Thymus (tissue), 14 donors: ENCODE measurements at places on chromosomes 1 and 21. TPM values are rescaled to one million over a fixed set of nuclear protein-coding genes. Genes with fewer than 3 reads are reported as not detected.

The ZMPSTE24 gene
- 23.7 TPM for polyA plus RNA-seq

The FCRLA gene
- 11.5 TPM for polyA plus RNA-seq

The AMIGO1 gene
- polyA plus RNA-seq, result 2.3 TPM

The YRDC gene
- 13.3 TPM for polyA plus RNA-seq

The GFI1 gene
- polyA plus RNA-seq, result 12.6 TPM

The ERO1B gene
- 14.2 TPM for polyA plus RNA-seq

The HMGCS2 gene
- 3.9 TPM for polyA plus RNA-seq

The RASAL2 gene
- polyA plus RNA-seq, result 1.9 TPM

The ZC3H12A gene
- 11.7 TPM for polyA plus RNA-seq

The RIPPLY3 gene
- 0.16 TPM for polyA plus RNA-seq

The CD34 gene
- 14.5 TPM for polyA plus RNA-seq

The CHODL gene
- 0.66 TPM for polyA plus RNA-seq

The MMEL1 gene
- polyA plus RNA-seq, result 1.8 TPM

The DEGS1 gene
- 64.1 TPM for polyA plus RNA-seq

The SLC39A1 gene
- polyA plus RNA-seq, result 44.9 TPM

The THEM5 gene
- polyA plus RNA-seq, result 1.5 TPM

The FMN2 gene
- polyA plus RNA-seq, result 0.14 TPM

The MIXL1 gene
- 0.30 TPM for polyA plus RNA-seq

The LCE2B gene
- 1.5 TPM for polyA plus RNA-seq

The DENND2D gene
- polyA plus RNA-seq, result 134 TPM
